ENCODE measurements at places on chromosomes 7 and 10.

- DNase-seq = peak; percentile 91
These were observed 10.2 kb downstream of the CRYGN start for GRCh38 chr7:151429560-151430331.

- no peak for DNase-seq
These were observed 18.9 kb upstream of the UNC5B start for GRCh38 chr10:71193516-71193915.

GRCh38 chr10:5480162-5480941, 19.0 kb downstream of the CALML5 start:
- DNase-seq = no peak

DNA sequence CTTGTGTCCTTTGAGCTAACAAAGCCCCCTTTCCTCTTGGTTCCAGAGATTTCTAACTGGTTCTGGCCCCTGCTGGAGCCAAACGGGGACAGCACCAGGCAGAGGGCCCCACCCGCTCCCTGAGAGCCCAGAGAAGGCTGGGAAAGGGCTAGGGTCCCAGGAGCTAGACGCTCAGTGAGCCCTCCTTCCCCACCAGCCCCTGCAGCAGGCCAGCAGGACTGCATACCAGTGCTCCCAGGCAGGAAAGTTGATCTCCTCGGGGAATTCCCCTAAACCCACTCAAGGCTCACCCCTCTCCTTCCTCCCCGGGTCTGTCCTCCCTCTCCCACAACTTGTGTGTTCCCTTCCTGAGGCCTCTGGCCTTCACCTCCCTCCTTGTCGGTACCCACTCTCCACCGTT, 47.7 kb downstream of the PAX2 start:
- no peak for DNase-seq
